ENCODE measurements at places on chromosomes 2 and 18.

DNA sequence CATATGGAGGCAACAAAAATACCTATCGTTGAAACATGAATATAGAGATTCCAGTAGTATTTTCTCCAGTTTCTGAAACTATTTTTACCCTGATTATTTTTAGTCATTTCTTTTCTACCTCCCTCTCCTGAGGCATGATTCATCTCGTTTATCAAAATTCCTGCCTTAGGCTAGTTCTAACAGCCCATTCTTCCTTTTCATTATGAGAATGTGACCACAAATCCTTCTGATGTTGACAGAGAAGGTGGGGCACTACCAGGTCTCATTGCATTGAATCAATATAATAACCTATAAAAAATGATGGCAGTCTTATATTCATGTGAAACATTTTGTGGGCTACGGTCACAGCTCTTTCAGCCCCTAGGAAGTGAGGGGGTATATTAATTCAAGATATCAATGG, 406.5 kb upstream of the UBE2E3 start:
- no peak for DNase-seq
- H3K36me3 ChIP-seq: no peaks in the 10 kb centered on the region
- no peaks in the 10 kb centered on the region for H3K4me1 ChIP-seq
- H3K27ac ChIP-seq: no peak overlapping the region
- H3K27me3 ChIP-seq: no peaks in the 10 kb centered on the region
- H3K4me3 ChIP-seq: no peak overlapping the region

- no peak for DNase-seq
- H3K27me3 ChIP-seq: peaks cover 1% of the 10 kb centered on the region
- peaks cover 29% of the 10 kb centered on the region for H3K4me1 ChIP-seq
- no peak overlapping the region for H3K4me3 ChIP-seq
Measured at GRCh38 chr2:147623328-147623727, 221.5 kb upstream of the ACVR2A start.

DNA sequence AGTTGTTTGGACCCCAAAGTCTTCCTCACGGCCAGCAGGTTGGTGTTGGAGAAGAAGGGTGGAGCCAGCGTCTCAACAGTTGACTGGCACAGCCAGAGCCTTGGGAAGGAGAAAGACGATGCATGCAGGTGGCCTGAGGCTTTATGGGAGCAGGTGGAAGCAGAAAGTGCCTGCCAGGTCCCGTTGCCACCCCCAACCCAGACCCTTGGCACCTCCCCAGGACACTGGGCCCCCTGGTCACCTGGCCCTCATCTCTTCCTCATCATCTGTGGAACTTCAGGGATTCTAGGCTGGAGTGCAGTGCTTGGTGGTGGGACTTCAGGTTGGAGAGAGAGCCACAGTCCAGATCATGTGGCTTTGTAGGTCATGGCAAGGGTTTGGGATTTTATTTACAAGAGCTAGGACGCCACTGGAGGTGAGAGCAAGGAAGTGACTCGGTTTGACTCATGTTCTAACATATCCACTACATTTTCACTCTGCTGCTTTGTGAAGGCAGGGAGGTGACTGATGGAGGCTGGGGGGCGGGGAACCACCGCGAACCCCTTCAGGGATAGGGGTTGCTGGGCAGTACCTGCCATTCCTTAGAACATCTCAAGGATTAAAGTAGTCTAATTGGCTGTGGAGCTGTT, 62.5 kb upstream of the B3GNT7 start:
- no peak overlapping the region for H3K27ac ChIP-seq
- H3K27me3 ChIP-seq: no peaks in the 10 kb centered on the region
- no peak overlapping the region for H3K4me3 ChIP-seq

DNA sequence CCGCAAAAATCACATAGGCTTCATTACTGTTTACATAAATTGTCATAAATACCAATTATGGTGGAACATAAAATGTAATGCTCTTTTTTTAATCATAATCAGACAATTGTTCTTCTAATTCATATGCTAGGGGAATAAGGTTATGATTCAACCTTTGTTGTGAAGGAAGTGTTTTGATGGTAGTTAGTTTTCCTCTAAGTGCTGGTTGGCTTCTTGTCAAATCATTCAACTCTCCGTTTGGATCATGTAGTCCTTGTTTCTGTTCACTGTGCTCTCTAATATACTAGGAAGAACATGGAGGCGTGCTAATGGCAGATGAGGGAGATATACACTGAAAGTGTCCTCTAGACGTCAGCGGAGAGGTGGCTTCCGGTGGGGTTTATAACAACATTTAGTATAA, 1938.0 kb upstream of the PIK3C3 start:
- no peak overlapping the region for H3K27ac ChIP-seq
- no peaks in the 10 kb centered on the region for H3K36me3 ChIP-seq
- no peaks in the 10 kb centered on the region for H3K4me1 ChIP-seq
- no peaks in the 10 kb centered on the region for H3K27me3 ChIP-seq
- H3K4me3 ChIP-seq: no peak overlapping the region

GRCh38 chr18:1513519-1513918, 608.8 kb downstream of the ADCYAP1 start:
- no peak for DNase-seq
- H3K36me3 ChIP-seq: no peaks in the 10 kb centered on the region
- H3K4me3 ChIP-seq: no peak overlapping the region

DNA sequence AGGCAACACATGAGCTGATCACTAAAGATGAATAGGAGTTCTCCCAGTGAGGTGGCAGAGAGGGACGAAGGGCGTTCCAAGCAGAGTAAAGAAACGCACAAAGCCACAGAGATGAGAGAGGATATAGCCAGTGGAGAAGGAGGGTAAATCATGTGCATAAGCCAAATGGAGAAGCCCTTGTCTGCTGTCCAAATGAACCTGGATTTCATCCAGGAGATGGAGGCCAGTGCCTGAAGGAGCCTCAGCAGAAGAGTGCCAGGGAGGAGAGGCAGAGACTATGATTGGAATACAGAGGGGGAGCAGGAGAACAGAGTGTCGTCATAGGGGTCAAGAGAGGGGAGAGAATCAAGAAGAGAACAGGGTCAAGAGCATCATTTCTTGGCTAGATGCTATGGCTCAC, 48.9 kb upstream of the STPG4 start:
- no peak for DNase-seq
- no peak overlapping the region for H3K27ac ChIP-seq
- H3K27me3 ChIP-seq: peaks cover 24% of the 10 kb centered on the region
- H3K4me1 ChIP-seq: no peaks in the 10 kb centered on the region
- no peaks in the 10 kb centered on the region for H3K36me3 ChIP-seq

DNA sequence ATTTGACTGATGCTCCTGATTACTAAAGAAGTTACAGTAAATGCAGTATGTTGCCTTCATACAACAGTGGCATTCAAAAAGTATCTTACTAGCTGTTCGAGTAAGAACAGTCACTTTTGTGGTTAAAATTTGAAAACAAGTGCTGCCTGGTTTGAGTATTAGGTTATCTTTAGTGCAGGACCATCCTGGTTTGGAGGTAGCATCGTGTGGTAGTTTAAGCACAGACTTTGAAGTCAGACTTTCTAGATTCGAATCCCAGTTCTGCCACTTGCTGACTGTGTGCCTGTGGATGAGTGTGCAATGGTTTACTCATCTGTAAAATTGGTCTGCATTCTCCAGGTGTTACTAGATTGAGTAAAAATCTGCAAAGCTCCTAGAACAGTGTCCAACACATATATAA, 96.8 kb downstream of the SGPP2 start:
- H3K4me1 ChIP-seq: no peaks in the 10 kb centered on the region
- H3K27me3 ChIP-seq: peaks cover 2% of the 10 kb centered on the region
- H3K4me3 ChIP-seq: no peak overlapping the region
- no peak for DNase-seq

DNA sequence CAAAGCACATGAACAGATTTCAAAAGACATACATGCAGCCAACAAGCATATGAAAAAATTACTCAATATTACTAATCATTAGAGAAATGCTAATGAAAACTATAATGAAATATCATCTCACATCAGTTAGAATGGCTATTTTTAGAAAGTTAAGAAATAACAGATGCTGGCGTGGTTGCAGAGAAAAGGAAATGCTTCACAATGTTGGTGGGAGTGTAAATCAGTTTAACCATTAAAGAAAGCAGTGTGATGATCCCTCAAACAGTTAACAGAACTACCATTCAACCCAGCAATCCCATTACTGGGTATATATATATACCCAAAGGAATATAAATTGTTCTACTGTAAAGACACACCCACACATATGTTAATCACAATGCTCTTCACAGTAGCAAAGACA, 117.7 kb upstream of the SETBP1 start:
- no peak overlapping the region for H3K4me3 ChIP-seq
- no peak for DNase-seq
- no peak overlapping the region for H3K27ac ChIP-seq
- no peaks in the 10 kb centered on the region for H3K36me3 ChIP-seq
- no peaks in the 10 kb centered on the region for H3K4me1 ChIP-seq

DNA sequence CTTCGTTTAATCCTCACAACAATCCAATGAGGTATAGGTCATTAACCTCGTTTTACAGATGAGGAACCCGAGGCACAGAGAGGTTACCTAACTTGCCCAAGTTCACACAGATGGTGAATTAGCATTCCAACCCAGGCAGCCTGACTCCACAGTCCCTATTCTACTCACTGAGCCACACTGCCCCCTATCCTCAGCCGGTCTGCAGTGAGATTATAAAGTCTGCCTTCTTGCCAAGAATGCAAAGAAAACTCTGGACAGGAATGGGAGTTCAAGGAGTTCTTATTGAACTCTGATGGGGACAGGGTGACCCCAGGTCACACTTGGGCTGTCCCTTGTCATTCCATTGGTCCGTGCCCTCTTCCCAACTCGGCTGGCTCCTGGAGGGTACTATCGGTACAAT, 118.1 kb upstream of the MSH6 start:
- H3K4me1 ChIP-seq: no peaks in the 10 kb centered on the region
- no peaks in the 10 kb centered on the region for H3K36me3 ChIP-seq

GRCh38 chr2:129913695-129914495, 65.6 kb upstream of the RAB6C start:
- no peak overlapping the region for H3K27ac ChIP-seq
- peaks cover 2% of the 10 kb centered on the region for H3K27me3 ChIP-seq
- DNase-seq: no peak
- H3K4me1 ChIP-seq: no peaks in the 10 kb centered on the region
- H3K36me3 ChIP-seq: no peaks in the 10 kb centered on the region

- H3K4me1 ChIP-seq: peaks cover 8% of the 10 kb centered on the region
- no peak for DNase-seq
- H3K4me3 ChIP-seq: no peak overlapping the region
- H3K27ac ChIP-seq: no peak overlapping the region
- peaks cover 3% of the 10 kb centered on the region for H3K36me3 ChIP-seq
- H3K27me3 ChIP-seq: no peaks in the 10 kb centered on the region
Measured at GRCh38 chr2:195414537-195415100, 242.4 kb upstream of the SLC39A10 start.

DNA sequence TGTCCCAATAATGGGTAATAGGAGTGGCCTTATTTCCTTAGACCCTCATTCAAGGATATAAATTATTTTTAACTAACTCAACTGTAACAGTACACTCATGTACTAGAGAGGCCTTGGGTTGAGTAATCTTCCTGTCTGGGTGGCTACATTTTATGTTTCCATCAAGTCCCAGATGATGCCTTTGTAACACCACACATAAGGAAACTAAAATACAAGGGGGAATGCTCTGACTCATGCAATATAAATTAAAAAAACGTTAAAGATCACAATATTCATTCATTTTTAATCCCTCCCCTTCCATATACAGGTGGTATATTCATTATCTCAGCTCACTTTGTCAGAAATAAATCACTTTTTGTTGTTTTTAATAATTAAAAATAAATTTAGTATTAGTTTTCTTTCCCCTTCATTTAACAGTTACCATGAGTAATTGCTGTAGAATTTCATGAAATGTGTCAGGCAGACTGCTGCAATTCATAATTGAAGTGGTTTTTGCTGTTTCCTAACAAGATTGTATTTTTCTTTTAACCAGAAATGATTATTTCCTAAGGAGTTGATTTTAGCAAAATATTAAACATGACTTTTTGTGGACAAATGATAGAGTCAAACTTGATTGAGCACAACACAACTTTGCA, 1403.6 kb downstream of the SUCLG1 start:
- no peaks in the 10 kb centered on the region for H3K36me3 ChIP-seq
- no peaks in the 10 kb centered on the region for H3K27me3 ChIP-seq
- H3K27ac ChIP-seq: no peak overlapping the region
- H3K4me1 ChIP-seq: no peaks in the 10 kb centered on the region
- H3K4me3 ChIP-seq: no peak overlapping the region

- no peak for DNase-seq
- no peaks in the 10 kb centered on the region for H3K36me3 ChIP-seq
- no peaks in the 10 kb centered on the region for H3K27me3 ChIP-seq
- no peak overlapping the region for H3K27ac ChIP-seq
- H3K4me1 ChIP-seq: peaks cover 4% of the 10 kb centered on the region
Measured at GRCh38 chr2:10271509-10271908, 31.2 kb upstream of the HPCAL1 start.

Measured in activated T-helper 2 cell treated with anti-CD3 and anti-CD28 coated beads, Interferon-gamma antibody, Interleukin-2, Interleukin-4, amounts not matched to agents 10 μg/mL and 5 μg/mL and 100 μg/mL, durations not matched to agents 14 hours and 24 hours and 36 hours (primary cell).